GM12865 (cell line): ENCODE measurements at places on chromosomes 16 and 17.

DNA sequence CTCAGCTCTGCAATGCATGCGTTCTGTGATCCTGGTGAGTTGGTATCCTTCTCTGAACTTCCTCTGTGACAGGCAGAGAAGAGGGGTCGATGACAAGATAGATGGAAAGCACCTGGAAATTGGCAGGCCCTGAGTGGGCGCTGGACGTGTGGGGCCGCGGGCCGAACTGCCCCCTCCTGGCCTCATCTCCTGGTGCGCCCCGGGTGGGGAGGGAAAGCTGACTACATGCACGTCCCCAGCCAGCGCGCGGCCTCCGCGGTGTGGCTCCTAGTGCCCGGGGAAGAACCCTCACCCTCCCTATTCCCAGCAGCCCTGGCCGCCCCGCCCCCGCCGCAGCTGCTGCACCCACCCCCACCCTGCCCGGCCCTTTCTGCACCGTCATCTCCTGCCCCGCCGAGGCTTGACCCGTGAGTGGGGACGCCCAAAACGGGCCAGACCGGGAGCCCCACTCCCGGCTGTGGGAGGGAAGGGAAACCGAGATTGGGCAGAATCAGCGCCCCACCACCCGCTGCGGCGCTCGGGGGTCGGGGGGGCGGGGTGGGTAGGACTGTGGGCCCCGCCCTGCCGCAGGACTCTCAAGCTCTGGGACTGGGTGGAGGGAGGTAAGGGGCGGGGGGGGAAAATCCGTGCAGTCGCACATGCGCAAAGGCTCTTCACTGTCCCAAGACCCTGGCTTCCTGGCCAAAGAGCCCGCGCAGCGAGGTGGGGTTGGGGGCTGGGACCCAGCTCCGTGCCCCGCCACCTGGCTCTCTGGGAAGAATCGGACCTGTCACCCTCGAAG lies at the start of gene NOL3:
Gene NOL3 (plus strand): TSS at position 371 of the 781 bp plus-strand sequence.
- DNase-seq: peak; percentile 77

DNA sequence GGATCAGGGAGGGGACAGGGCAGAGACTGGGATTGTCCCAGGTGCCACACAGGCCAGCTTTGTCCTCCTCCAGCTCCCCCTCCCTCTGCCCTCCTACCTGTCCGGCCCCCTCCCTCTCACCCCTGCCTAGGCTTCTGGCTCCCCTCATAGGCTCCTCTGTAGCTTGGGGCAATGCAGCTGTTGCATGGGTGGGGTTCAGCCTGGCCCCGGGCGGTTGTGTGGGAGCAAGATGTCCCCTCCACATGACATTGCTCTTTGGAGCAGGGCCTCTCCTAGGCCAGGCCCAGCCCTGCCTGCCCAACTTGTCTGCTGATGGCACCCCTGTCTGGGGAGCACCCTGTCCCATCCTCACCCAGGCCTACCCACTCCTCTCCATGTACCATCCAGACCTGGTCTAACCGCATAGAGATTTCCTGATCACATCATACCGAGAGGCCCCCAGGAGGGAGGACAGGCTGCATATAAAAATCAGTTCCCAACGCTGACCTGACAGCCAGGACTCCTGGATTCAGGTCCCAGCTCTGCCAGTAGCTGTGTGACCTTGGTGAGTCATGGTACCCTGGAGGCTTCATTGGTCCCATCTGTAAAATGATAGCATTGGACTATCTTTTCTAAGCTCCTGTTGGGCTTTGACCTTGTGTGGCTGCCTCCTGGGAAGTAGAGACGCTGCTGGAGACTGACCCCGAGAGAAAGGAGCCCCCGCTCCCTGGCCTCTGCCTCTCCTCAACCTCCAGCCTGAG lies 48.8 kb upstream of the DLX4 start:
- DNase-seq: no peak

DNA sequence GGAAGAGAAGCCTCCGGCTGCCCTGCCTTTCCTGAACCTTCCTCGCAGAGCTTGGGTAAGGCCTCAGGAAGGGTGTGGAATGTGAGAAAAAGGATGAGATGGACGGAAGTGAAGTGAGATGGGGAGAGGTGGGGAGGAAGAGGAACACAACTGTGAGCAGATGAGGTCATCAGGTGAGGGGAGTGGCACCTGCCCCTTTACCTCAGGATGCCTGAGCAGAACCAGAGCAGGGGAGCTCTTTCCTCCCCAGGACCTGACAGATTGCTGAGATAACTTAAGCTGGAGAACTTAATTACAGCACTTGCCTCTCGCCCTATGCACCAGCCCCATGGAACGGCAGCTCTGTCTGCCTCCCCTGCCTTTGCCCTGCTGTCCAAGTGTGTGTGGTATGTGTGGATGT lies 29.8 kb downstream of the TMEM132E start:
- no peak for DNase-seq

GRCh38 chr17:44310609-44311376 lies 2.4 kb downstream of the RUNDC3A start:
- no peak for DNase-seq

DNA sequence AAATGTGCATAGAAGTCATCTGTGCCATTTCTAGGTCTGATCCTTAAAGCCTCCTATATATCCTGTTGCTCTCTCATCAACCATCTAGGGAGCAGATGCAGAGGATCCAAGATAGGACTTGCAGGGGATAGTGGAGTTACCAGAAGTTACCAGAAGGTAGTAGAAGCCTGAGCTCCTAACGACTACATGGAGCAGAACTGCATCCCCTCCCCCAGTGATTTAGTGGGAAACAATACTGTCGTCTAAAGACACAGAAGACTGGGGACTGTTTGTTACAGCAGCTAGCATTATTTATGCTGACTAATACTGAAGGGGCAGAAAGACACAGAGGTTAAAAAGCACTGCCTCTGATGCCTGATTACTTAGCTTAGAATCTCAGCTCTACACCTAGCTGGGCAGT lies 15.8 kb downstream of the GP2 start:
- no peak for DNase-seq

- DNase-seq: no peak
Observed at GRCh38 chr16:57892447-57893096, 78.4 kb downstream of the CNGB1 start.

DNA sequence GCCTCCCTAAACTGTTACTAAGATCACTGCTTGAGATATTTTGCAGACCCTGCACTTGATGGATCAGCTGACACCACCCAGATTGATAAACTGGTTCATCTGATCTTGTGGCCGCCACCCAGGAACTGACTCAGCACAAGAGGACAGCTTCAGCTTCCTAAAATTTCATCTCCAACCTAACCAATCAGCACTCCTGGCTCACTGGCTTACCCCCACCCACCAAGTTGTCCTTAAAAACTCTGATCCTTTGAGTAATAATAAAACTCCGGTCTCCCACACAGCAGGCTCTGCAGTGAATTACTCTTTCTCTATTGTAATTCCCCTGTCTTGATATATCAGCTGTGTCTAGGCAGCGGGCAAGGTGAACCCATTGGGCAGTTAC lies 174.8 kb downstream of the UTP18 start:
- DNase-seq: no peak

GRCh38 chr16:81933361-81933760 lies 77.9 kb downstream of the SDR42E1 start:
- DNase-seq: no peak

GRCh38 chr16:68644715-68645493 lies at the start of gene CDH3:
Gene CDH3, plus strand, starts transcription at chr16:68645310. Its CDS starts 70 bp downstream, at chr16:68645380.
- DNase-seq: no peak
